Muscle of leg (tissue), 16 donors: ENCODE measurements at places on chromosomes 11 and 22.

DNA sequence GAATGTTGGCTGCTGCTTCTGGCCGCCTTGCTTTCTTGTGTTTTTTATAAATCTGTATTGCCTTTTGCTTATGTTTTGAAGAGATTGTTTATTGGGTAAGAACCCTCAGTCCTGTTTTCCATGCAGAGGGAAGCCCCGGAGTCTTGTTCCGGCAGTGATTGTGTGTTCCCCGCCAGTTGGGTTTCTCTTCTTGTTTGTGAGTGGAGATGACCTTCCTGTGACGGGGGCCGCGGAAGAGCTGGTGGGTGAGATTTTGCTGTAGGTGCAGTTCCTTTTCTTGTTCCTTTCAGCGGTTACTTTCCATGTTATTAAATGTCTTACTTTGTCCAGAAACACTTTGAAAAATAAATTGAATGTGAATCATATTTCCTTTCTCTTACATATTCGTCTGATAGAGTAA lies 8.3 kb downstream of the TBC1D22A start:
- DNase-seq: peak; percentile 75

DNA sequence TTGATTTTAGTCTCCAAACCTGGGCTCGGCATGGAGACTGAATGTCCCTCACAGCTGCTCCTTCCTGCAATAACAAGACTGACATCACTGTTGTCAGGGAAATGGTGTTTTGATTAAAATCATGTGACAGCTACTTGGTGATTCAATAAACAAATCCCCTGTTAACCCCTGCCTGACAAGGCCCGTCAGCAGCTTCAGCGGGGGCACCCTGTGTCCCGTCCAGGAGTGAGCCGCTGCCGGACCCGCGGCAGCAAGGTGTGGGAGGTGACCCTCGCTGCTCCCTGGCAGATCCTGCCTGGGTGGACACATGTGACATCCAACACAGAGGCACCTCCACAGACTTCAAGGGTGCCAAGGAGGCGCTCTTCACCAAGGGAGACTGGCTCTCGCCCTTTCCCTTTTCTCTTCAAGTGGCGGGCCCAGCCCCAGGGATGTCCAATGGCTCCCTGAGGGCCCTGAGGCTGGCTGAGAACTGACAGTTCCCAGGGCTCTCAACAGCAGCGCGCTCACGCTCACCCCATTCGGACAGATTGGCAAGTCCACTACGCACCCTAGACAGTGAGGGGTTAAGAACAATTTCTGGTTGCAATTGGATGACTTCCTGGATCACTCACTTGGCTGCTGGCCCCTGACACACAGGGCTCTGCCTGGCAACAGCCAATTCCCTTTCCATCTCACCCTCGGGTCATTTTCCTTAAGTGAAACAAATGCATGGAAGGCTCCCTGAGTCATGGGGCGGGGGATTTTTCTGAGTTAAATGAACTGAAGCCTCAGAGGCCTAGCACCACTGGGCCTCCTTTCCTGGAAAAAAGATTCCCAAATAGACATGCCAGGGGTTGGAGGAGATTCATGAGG lies 30.7 kb downstream of the PPP2R1B start:
- peak; percentile 99 for DNase-seq

DNA sequence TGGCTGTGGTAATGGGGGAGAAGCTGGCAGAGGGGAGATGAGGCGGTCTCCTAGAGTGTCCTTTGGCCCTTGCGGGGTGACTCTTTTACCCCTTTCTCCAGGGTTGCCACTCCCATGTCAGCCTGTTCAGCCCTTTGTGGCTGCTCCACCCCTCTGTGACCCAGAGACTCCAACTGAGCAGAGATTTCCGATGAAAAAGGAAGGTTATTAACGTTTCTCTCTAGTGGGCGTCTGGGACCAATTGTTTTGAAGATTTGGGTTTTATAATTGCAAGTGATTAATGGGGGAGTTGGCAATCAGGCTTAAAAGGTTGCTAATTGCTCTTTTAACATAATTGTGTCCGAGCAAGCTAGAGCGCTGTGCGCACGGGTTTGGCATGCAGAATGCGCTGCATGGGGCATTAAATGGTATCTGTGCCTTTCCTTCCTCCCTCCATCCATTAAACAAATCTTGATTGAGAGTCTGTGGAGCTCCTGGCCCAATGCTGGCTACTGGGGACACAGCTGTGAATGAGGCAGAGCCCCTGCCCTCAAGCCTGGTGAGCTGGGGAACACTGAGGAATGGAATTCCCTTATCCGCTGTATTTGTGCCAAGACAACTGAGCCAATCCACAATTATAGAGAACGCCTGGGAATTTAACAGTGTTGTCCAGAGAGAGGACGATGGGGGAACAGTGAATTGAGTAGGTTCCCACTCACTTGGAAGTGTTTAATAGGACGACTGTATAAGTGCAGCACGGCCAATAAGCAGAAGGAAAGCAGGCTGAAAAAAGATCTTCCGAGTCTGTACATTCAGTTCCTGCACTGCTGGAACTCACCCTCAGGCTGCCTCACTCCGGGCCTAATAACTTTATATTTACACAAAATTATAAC lies 295.9 kb downstream of the MIAT start:
- DNase-seq: peak; percentile 86

GRCh38 chr11:126366064-126366822 lies 10.8 kb downstream of the ST3GAL4 start:
- peak; percentile 68 for DNase-seq

DNA sequence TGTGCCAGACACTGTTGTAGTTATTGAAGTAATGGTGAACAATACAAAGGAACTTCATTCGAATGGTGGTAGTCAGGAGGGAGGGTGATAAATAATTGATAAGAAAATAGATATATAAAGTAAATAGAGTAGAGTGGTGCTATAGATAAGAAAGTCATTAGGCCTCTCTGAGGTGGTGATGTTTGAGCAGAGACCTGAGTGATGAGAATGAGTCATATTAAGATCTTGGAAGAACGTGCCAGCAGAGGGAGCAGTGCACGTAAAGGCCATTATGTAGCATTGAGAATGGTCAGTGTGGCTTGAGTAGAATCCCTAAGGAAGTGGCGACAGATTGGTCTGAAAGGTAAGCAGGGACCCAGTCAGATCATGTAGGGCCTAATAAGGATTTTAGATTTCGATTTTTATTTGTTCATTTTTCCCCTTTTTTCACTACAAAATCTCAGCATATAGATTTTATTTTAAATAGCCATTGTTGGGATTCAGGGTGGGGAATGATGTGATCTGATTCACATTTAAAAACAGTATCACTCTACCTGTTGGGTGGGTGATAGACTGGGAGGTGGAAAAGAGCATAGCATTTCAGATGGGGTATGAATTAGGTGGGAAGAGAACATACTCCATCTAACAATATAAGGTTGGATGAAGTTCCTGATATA lies 44.7 kb downstream of the CCDC90B start:
- DNase-seq: peak; percentile 58

GRCh38 chr11:95688015-95688414 lies 101.6 kb downstream of the FAM76B start:
- DNase-seq: no peak

GRCh38 chr22:38072322-38073149 lies 11.4 kb downstream of the SLC16A8 start:
- DNase-seq: no peak

DNA sequence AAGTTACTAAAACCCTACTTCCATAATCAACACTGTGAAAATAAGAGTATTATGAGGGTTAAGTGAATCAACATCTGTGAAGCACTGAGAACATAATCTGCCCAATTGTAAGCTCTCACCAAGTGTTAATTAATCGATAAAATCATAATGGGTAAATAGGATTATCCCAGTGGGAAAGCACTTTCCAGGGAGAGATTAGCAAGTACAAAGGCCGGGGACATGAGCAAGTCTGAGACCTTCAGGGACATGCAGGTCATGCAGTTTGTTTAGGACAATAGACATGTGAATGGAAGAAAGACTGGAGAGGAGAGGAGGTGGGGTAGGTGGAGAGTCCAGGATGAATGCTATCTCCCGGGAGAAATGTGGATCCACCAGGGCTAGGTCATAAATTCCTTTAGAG lies 57.8 kb upstream of the FIBIN start:
- no peak for DNase-seq

DNA sequence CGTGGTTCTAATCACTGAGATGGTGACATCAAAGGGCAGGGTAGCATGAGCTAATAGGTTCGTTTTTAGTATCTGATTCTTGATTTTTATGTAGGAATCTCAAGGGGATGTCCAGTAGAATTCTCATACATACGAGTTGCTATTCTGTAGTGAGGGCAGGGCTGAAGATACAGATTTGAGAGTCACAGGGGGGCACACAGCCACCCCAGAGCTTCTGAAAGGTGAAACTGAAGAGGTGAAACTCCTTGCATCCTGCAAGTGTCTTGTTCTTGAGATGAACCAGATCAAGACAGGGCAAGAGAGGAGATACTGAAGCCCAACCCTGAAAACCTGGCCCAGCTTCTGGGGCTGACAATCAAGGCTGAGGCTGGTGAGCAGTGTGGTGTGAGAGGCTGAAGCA lies 35.6 kb upstream of the TMEM123 start:
- DNase-seq: no peak

- DNase-seq: no peak
Observed at GRCh38 chr11:45606514-45607281, 58.7 kb downstream of the CHST1 start.

GRCh38 chr22:24104307-24105012 lies 76.8 kb upstream of the SUSD2 start:
- no peak for DNase-seq

GRCh38 chr11:123590296-123590912 lies 64.0 kb downstream of the SCN3B start:
- DNase-seq: peak; percentile 85

- DNase-seq: no peak
Observed at GRCh38 chr11:5042091-5042490, 4.2 kb upstream of the OR52J3 start.

- DNase-seq: no peak
Observed at GRCh38 chr22:38104084-38104483, 6.4 kb downstream of the BAIAP2L2 start.

GRCh38 chr11:36238036-36238631 lies 51.1 kb downstream of the COMMD9 start:
- DNase-seq: no peak

DNA sequence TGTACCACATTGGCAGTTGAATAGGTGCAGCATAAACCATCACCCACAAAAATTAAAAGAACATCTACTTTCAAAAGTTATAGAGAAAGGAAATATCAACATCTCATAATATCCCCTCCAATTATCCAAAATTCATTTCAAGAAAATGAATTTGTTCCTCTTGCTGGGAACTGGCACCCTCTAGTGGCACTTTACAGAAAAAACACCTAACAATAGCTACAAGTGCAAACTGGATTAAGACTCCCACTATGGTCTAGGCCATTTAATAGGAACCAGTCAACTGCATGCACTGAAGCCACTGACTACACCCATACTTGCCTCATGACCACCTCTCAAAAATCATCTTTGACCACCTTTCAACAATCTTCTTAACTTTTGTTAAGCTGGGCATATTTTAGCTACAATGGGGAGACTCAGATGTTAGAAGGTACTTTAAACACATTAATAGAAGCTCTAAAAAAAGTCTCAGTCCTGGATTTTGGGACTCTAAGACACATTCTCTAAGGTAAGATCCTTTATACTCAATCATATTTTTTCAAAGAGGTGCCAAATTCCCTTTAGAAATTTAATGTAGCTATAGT lies 17.3 kb downstream of the TRAF6 start:
- DNase-seq: peak; percentile 59

GRCh38 chr11:117273550-117274289 lies 17.4 kb upstream of the BACE1-AS start:
- DNase-seq: no peak

GRCh38 chr11:101915791-101916291 lies 481 bp downstream of the ANGPTL5 start:
- DNase-seq: peak; percentile 94

DNA sequence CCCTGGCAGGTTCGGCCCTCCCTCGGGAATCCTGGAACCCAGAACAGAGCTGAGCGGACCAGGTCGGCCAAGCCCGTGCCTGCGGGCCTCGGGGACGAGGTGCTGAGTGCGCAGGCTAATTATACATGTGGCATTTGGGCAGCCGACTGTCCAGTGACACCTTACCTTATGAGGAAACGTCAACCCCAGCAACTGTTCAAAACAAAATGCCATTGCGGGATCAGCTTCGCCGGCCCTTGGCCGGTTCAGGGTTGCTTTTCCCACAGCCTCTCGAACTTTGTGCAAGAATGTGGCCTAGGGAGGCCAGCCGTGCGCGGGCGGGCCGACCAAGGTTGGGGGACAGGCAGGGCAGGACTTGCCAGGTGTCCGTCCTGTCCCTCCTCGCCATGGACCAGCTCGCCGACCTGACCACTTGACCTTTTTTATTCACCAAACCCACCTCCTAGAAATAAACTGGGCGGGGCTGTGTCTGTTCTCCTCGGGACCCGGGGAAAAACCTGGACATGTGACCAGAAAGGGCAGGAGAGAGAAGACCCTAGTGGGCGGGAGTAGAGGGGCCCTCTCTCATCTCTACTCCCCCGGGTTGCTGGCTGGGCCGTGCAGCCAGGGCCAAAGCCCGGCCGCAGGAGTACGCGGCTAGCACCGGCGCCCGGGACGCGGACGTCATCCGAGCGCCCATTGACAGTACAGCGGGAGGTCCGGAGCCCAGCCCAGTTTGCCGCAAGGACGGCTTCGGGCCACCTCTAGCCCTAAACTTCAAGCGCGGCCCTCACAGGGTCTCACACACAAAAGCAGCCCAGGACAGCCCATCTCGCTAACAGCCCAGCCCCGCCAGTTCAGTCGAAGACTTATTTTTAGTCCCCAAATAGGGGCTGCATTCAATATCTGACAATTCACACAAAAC lies 134.3 kb upstream of the C11orf58 start:
- peak; percentile 70 for DNase-seq

DNA sequence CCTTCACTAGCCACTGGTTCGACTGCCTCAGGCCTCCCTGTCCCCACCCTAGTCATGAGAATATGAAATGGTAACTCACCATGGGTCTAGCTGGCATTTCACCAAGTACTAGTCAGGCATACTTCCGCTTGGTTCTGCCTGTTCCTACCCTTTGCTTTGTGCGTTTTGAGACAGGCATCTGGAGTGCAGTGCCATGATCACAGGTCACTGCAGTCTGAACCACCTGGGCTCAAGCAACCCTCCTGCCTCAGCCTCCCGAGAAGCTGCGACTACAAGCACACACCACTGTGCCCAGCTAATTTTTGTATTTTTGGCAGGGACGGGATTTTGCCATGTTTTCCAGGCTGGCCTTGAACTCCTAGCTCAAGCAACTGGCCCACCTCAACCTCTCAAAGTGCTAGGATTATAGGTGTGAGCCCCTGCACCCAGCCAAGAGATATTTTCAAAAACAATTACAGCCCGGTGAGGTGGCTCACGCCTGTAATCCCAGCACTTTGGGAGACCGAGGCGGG lies 14.1 kb downstream of the HRAS start:
- no peak for DNase-seq

DNA sequence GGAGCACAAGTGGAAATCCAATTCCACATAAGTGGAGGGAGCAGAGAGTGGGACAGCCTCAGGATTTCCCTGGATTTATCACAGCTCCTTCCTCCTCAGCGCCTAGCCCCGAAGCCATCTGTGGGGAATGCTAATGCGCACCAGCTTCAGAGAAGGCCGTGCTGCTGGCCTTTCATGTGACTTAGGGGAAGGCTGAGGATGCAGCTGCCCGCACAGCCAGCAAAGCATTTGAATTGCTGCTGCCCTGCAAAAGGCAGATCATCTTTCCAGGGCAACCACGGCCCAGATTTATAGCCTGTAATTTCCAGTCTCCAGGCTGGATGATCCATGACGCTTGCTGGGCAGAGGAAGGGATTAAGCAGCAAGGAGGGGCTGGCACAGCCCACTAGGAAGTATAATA lies 29.9 kb downstream of the SYN3 start:
- DNase-seq: no peak

- DNase-seq: no peak
Observed at GRCh38 chr11:118837868-118838267, 45.8 kb upstream of the CXCR5 start.

- DNase-seq: no peak
Observed at GRCh38 chr22:37233751-37234631, 10.1 kb downstream of the RAC2 start.
